ENCODE measurements at places on chromosomes 12 and 14.

DNA sequence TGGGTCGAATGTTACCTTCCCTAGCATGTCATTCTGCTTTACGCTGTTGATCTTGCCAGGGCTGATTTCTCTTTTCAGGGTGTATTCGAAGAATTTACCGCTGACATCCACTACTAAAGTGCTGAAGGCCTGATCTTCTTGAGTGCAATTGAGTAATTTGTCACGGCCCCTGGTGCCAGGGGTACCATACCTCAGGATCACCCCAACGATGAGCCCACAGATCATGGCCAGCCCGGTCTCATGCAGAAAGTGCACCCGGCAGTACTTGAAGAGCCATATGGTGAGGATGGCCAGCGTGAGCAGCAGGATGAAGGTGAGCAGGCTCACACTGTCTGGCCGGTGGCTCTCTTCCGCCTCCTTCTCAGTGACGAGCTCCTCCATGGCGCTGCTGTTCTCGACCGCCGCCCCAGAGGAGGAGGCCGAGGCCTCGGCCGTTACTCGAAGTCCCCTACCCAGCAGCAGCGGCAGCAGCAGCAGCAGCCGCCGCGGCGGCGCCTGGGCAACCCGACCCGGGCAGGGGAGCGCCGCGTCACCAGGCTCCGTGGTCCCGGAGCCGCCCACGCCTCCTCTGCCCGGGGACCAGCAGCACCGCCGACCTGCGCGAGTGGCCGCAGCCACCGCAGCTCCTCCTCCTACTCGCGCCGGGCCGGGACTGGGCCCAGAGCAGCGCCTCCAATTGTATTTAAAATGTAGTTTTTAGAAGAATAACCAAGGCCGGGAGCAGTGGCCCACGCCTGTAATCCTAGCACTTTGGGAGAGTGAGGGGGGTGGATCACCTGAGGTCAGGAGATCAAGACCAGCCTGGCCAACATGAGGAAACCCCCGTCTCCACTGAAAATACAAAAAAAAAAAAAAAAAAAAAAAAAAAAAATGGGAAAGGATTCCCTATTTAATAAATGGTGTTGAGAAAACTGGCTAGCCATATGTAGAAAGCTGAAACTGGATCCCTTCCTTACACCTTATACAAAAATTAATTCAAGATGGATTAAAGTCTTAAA, 58.5 kb upstream of the TMPO start:
- DNase-seq = no peak

GRCh38 chr14:37246427-37246829, 48.7 kb downstream of the MIPOL1 start:
- no peak for DNase-seq

GRCh38 chr14:79825046-79825521, 386.2 kb downstream of the DIO2 start:
- DNase-seq = no peak

- DNase-seq = no peak
Observed at GRCh38 chr14:91377700-91378652, 39.6 kb downstream of the CCDC88C start.

DNA sequence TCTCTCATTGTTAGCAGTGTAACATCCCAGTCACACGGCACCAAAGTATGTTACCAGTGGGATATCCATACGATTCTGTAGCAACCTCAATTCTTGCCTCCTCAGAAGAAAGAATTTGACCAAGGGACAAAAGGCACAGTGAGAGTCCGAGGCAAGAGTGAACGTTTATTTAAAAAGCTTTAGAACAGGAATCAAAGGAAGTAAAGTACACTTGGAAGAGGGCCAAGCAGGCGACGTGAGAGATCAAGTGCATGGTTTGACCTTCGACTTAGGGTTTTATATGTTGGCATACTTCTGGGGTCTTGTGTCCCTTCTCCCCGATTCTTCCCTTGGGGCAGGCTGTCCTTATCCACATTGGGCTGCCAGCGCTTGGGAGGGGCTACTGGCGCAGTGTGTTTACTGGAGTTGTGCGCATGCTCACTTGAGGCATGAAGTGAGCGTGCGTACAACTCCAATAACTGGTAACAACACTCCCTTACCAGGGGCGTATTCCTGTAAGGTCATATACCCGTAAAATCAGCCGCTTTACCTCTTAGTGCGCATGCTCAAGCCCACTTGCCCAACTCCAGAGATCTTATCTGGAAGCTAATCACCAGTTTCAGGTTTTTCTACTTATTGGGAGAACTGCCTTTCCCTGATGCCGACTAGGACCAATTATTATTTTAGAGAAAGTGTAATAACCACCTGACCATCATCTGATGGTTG, 71.7 kb downstream of the FAR2 start:
- no peak for DNase-seq

- DNase-seq = no peak
Observed at GRCh38 chr12:75994069-75994740, 37.4 kb downstream of the PHLDA1 start.

DNA sequence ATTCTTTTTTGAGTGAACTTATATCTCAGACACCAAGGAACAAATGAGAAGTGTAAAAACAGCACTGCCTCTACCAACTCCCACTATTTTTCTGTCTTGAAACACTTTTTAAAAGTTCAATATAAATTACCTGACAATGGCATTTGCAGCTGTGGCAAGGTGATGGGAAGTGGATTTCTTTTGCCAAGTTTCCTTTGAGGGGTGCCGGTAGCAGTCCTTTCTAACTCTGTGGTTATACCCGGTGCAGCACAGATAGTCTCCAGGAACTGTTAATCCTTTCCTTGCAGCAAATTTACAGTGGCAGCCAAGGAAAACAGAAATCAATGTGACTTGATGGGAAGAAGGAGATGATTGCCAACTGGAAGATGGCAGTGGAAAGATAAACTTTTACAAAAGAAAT, 243.7 kb downstream of the BCAT1 start:
- no peak for DNase-seq

DNA sequence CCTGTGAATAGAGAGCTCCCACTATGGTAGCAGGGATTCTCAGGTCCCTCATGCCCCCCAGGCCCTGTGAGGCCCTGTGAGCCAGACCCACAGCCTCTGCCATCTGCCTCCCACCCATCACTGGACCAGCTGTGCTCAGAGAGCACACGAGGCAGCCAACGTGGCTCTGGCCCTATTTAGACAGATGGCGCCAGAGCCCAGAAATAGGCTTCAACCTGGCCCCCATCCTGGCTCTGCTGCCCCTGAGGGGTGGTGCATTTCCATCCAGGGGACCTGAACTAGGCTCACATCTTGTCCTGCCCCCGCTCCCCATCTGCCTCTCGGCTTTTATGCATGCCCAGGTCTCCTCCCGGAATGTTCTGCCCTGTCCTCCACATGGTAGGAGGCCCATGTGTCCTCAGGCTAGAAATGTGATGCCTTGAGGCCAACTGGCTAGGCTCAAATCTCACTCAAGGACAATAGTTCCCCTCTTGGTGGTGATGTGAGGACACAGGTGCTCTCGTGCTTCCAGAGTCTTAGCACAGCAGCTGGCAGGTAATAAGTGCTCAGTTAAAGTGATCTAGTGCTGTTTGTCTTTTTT, 18.9 kb downstream of the TMEM63C start:
- no peak for DNase-seq

DNA sequence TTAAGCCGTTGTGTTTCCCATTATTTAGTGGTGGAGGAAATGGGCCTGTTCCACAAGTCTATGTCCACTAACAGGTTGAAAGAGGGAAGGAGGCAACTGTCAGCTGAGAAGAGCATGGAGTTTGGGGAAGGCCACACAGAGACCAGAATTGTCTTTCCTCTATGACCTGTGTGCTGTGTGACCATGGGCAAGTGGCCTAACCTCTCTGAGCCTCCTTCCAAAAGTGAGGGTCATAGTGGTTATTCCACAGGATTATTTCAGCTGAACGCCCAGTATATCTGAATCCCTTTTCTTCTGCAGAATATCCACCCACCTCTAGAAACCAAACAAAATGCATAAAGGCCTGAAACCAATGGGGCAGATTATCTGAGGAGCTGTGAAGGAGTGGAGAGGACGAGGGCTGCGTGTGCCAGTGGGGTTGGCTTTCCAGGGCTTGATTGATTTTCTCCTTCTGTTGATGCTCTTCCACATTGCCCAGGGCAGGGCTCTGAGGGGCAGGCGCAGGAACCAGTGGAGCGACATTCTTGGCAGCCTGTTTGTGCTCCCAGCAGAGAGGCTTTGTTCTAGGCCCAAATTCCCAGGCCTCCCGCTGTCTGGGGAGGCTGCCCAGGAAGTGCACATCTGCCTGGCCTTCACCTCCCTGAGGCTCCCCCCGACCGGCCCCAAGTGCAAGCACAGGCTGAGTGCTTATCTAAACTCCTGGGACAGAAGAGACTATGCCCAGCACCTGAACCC, 452.7 kb downstream of the BCL11B start:
- no peak for DNase-seq

GRCh38 chr12:124032265-124032886, 59.4 kb downstream of the ZNF664 start:
- no peak for DNase-seq

DNA sequence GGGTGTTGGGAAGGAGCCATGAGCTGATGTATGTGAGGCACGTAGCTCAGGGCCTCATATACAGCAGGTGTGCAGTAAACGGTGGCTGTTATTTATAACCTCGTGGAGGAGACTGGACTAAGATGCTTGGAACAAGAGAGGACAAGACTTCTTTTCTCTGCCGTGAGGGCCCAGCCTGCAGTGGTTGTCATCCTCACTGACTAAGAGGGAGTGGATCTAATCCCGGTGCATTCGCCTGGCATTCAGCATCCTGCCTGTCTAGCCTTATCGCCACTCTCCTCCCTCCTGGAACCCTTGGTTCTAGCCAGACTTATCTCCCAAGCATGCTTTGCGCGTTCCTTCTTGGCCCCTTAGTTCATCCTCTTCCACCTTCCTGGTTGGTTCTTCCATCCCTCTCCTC, 3.9 kb downstream of the TSPAN9 start:
- no peak for DNase-seq

GRCh38 chr14:60544659-60545058, 35.7 kb downstream of the SIX6 start:
- DNase-seq = no peak

DNA sequence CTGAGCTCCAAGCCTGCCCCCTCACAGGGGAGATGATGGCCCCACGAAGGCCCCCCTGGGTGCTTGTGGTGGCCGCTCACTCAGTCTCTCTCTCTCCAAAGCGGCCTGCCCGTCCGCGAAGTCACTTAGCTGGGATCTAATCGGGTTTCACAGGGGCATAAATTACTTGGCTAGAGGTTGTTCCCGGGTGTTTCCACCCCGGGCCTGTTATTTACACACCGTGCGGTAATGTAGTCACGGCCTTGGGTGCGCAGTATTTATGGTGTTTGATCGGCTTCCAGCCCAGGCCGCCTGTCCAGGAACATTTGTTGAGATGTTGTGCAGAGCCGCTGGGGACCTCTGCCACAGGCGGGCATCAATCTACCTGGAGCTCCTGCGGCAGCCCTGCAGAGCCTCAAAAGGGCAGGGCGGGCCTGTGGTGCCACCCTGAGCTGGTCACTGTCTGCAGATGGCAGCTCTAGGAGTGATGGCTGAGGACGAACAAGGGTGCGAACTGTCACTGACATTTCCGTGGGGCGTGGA, 91.2 kb downstream of the KIF26A start:
- no peak for DNase-seq

DNA sequence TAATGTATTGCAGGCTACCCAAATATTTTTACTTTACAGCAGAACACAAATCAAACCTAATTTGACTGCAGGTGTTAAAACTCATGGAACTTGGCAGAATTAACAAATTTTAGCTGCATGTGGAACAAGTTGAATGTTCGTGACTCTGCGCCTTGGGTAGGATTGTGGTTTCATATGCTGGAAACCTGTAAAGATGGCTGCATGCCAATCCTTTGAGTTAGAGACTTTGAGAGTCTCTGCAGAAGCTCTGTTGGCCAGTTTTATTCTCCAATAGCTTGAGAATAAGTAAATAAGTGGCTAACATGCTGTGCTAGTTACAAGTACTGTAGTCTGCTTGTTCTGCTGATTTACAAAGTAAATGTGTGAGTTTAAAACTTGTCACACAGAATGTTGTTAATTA, 77.8 kb downstream of the PDE6H start:
- DNase-seq = no peak

GRCh38 chr14:77000340-77001270, 27.9 kb downstream of the IRF2BPL start:
- DNase-seq = no peak

GRCh38 chr12:65999564-66000280, 130.8 kb downstream of the LLPH start:
- no peak for DNase-seq

GRCh38 chr12:91515944-91516694, 333.5 kb upstream of the DCN start:
- no peak for DNase-seq

DNA sequence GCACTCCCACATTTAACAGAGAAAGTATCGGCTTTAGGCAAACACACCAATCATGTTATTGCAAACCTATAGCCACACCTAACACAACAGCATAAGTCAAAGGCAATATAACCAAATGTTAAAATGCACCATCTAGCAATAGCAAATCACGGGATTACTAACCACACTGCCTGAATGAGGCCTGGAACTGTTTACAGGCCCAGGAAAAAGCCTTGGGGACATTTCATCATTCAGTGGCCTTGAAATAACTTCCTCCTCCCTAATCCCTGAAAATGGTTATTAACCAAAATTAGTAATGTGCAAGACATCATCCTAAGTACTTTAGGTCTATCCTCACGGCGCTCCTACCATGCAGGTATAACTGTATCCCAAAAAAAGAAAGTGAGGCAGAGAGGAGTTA, 2.3 kb downstream of the GALC start:
- no peak for DNase-seq

DNA sequence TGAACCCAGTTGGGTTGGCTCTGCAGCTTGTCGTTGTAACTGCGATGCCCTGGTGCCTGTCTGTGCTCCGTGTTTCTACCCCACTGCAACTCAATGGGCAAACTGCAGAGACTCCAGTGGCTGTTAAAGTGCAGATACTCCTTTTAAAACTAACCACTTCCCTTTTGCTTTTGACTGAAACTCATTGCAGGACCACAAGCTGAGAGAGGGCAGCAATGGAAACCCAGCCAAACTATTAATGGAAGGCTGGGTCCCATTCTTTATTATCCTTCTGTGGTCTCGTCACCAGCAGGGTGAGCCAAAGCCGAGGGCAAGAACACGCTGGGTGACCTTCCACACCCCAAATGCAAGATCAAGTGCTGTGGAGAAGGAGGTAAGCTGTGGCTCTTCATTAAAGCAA, 910.4 kb downstream of the VRK1 start:
- no peak for DNase-seq

DNA sequence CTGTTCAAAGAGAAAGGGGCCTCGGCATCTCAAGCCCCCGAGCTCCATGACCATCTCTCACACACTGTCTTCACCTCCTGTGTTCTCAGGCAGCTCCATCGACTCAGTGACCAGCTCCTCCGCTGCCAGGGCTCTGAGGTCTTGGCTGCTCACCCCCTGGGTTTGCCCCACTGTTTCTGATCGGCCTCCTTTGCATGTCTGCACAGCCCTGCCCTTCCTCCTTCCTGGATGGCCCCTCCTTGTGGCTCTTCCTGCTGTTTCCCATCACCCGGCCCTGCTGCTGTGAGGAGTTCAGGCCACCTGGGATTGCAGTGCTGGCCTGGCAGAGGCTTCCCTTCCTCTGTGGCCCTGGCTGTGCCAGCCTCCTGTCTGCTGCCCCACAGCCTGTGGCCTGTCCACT, 38.1 kb upstream of the PIWIL1 start:
- no peak for DNase-seq

GRCh38 chr14:96272777-96273473, 16.9 kb downstream of the BDKRB1 start:
- DNase-seq = no peak

GRCh38 chr12:97752129-97752528, 289.5 kb downstream of the RMST start:
- DNase-seq = no peak
